Stimulated activated CD4-positive, alpha-beta T cell treated with anti-CD3 and anti-CD28 coated beads, Interleukin-2, amount 100 ng/mL, for 48 hours (primary cell): ENCODE measurements at places on chromosomes 7 and 10.
A peak's percentile ranks its signal among the peaks of the same experiment; 100 is the strongest.

DNA sequence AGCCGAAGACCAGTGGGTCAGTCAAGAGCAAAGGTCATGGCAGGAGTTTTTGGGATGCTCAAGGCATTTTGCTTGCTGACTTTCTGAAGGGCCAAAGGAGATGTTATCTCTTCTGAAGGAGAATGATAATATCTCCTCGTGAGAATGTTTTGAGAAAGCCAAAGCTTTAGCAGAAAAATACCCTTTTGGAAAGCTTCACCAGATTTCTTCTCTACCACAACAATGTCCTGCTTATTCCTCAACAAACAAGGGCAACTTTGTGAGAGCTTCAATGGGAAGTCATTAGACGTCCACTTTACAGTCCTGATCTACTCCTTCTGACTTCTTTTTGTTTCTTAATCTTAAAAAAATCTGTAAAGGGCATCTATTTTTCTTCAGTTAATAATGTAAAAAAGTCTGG is 132.8 kb upstream of the DNAJB12 start:
- no peak for DNase-seq

DNA sequence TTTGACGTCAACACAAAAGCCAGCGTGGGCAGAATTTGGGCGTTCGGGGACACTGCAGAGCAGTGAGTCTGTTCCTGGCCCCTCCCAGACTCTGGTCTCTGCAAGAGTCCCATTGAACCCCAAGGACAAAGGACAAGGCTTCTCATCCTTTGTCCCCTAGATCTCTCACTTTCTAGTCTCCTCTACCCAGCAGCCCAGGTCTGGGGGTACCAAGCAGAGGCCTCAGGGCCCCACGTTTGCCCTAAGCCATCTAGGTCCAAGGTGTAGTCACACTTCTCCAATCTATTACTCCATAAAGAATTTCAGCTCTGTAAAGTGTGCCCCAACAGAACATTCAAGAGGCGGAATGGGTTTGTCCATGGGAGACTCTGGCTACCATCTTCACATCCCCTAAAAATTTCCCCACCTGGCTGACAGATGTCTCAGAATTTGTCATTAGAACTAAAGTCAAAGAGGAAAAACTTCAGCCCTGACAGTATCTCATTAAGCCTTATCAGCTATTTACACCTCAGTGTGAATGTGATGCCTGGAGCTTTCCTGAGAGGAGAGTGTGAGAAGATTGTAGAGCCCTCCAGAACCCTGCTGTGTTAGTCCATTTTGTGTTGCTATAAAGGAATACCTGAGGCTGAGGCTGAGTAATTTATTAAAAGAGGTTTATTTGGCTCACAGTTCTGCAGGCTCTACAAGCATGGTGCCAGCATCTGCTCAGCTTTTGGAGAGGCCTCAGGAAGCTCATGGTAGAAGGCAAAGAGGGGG is 81.4 kb upstream of the HABP2 start:
- DNase-seq: no peak

GRCh38 chr7:138564365-138564764 is 104.3 kb downstream of the TRIM24 start:
- DNase-seq: no peak

DNA sequence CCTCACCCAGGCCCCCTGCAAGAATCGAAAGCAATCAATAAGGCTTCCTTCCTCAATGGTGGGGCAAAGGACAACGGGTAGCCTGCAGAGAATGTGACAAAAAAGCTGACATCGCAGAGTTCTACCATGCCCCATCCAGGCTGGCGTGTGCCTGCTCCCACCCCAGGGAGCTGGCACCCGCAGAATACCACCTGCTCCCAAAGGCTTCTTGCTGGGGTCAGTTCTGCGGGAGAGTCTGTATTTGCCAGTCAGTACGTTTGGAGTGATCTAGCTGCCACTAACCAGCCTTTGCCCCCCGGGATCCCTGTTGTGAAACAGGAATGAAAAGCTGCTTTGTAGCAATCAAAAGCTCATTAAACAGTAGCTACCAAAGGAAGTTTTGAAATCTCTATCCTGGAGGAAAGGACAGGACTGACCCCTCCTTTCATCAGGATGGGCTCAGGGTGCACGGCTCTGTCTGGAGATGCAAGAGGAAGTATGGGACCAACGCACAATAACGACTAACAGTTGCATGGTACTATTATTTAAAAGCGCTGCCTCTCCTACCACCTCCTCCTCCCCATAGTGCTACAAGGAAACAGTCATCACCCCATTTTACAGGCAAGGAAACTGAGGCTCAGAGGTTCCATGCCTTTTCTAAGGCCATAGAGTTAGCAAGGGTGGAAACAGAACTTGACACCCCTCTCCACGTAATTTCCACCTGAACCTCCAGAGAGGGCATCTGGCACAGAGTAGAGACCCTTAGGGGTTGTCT is 67.0 kb downstream of the FGFR2 start:
- no peak for DNase-seq

GRCh38 chr7:85630904-85631600 is 444.2 kb upstream of the SEMA3D start:
- no peak for DNase-seq

- no peak for DNase-seq
These were observed 60.7 kb upstream of the TMEM72 start for GRCh38 chr10:44850356-44850934.

- no peak for DNase-seq
These were observed 13.0 kb upstream of the BAMBI start for GRCh38 chr10:28664369-28664740.

GRCh38 chr7:72438491-72438890 is 26.4 kb upstream of the CALN1 start:
- no peak for DNase-seq

- DNase-seq: no peak
These were observed 550.0 kb downstream of the TNS3 start for GRCh38 chr7:47031786-47032535.

- no peak for DNase-seq
These were observed 105.6 kb downstream of the NSUN6 start for GRCh38 chr10:18545621-18546305.

DNA sequence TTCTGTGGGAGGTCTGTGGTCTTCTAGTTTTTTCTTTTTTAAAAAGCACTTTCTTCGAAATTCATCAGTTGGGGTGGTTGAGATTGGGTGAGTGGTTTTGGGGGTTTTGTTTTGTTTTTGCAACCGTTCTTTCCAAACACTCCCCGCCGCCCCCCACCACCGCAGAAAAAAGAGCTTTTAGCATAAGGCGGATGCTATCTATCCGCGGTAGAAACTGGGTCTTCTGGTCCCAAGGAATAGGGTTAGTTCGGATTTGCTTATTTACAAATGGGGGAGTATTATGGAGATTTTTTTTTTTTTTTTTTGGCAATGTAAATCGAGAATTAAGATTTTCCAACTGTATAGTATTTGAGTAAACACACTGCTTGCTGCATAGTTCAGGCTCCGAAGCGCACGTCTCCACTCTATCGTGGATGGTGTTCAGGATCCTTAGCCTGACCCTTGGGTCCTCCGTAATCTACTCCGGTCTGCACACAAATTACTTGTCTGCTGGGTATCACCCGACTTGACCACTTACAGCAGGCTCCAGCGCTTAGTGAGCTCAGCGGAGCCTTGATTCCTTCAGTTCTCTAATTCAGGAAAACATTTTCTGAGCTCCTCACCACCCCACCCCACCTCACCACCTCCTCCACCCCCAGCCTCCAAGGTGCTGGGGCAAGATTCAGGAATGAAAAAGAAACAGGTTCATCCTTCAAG is 757 bp upstream of the NRCAM start:
- DNase-seq: no peak

DNA sequence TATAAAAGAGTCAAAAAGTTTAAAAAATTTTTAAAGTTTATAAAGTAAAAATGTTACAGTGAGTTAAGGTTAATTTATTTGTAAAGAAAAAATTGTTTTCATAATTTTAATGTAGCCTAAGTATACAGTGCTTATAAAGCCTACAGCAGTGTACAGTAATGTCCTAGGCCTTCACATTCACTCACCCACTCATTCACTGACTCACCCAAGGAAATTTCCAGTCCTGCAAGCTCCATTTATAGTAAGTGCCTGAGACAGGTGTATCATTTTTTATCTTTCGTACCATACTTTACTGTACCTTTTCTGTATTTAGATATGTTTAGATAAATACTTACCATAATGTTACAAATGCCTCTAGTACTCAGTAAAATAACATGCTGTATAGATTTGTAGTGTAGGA is 269.7 kb upstream of the PHF14 start:
- DNase-seq: no peak

DNA sequence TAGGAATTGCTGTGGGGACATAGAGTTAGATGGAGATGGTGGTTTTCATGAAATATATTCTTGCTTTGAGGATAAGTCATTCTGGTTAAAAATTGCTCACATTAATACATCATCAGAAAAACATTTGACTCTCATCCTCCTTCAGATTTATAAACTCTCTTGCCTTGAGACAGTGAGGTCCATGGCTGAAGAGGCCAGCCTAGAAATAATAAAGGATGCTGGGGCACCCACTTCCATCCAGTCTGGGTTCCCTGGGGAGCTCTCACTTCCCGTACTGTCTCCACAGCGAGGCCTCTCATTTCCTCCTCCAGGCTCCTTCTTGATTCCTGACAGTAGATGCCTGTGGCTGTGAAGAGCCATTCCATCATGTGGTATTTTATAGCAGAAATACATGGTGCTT is 73.3 kb upstream of the PRKG1 start:
- no peak for DNase-seq

DNA sequence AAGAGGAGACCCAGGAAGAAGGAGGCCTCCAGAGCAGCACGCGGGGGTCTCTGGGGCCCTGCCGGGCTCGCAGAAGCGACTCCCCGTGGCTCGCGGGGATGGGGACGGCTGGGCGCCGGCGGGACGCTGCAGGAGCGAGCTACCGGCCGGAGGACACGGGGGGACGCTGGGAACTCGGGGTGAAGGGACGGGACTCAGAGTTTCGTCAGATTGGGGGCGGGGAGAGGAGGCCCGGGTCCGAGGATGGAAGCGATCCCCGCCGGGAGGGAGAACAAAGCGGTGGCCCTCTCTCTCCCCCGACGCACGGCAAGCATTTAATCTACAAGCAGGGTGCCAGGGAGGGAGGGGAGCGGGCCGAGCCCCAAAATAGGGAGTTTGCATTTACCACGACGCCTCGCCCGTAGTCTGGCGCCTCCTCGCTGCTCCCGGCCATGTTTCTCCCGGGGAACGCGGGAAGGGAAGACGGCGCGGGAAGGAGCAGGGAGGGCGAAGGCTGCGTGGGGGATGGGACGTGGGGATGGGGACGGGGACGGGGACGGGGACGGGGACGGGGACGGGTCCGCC is at the start of gene PRTFDC1:
TSS of gene PRTFDC1 (minus strand) at position 464 of the 564 bp plus-strand sequence. CDS start at position 433, 31 bp downstream.
- no peak for DNase-seq

GRCh38 chr7:77441046-77441445 is 24.9 kb upstream of the GSAP start:
- no peak for DNase-seq

- DNase-seq: no peak
These were observed 1.3 kb downstream of the LFNG start for GRCh38 chr7:2520761-2521290.

DNA sequence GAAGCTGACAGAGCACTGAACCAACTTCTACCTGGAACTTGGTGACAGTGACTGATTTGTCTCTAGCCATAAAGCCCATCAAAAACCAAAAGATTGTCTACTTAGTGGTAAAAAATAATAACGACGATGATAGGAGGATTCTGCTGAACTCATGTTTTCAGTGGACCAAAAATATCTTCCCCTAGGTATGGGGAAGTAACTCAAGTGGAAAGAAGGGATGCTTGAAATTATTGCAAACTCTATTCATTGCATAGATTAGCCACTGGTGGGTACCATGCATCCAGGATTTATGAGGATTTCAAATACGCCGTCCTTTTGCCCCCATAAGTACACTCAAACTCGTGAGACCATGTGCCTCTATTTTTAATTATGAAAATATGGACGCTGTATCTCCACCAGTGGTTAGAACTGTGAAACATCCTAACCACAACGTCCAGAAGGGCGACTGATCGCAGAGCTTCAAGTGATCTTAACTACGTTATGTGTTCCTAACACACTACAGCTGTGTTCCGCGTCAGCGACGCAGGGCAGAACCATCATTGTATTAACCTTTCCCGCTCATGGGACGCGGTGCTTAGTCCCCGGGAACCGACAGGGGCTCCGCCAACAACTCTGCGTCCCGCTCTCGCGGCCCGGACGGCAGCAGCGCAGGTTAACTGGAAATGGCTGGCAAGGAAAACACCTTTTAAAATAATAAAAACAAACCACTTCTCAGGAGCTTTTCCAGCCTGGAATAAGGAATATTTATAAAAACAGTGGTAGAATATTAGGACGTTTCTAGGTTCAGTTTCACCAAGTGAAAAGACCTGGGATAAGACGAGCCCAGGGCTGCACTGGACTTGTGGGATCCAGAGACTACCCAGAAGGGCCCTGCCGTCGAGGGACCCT is 776 bp downstream of the PEX1 start:
- peak; percentile 41 for DNase-seq

DNA sequence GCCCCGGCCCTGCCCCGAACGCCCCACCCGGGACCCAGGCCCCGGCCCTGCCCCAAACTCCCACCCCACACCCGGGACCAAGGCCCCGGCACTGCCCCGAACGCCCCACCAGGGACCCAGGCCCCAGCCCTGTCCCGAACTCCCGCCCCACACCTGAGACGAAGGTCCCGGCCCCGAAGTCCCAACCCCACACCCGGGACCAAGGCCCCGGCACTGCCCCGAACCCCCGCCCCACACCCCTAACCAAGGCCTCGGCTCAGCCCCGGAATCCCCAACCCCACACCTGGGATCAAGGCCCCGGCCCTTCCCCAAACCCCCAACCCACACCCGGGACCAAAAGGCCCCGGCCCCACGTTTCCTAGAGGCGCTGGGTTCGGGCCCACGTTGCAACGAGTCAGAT is 1.1 kb upstream of the LARP4B start:
- DNase-seq: no peak

GRCh38 chr10:130499541-130499940 is 363.4 kb downstream of the GLRX3 start:
- no peak for DNase-seq

- no peak for DNase-seq
These were observed 44.2 kb downstream of the GLRX3 start for GRCh38 chr10:130180416-130180815.

- no peak for DNase-seq
These were observed 31.4 kb upstream of the ZNF32 start for GRCh38 chr10:43680035-43680434.

GRCh38 chr7:151062399-151063211 is 3.2 kb downstream of the SLC4A2 start:
- DNase-seq: no peak

- no peak for DNase-seq
These were observed 59.0 kb upstream of the GSAP start for GRCh38 chr7:77475181-77475580.

DNA sequence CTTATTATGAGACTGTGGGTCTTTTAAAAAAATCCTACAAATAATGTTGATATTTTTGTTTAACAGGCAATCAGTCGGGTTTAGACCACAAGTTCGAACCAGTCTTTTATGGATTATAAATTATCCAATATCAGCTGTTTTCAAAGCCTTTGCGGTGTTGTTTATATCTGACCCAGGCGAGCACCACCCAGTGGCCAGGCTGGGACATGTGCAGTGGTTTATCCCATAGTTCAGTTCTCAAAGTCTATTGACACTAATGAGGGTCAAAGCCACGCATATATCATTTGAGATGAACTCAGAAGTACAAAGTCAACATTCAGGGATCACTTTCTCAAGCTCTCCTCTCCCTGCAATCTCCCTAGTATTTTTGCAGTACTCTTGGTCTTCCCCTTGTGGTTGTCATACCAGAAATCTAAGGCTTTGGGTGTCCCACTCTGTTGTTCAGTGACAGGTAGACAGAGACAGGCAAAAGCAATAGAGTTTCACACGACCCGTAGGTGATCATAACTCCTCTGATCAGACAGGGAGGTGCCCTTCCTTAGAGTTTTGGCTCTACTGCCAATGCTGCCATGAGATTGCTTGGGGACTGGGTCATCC is 117.4 kb upstream of the POM121L12 start:
- no peak for DNase-seq
